ENCODE measurements at places on chromosomes 1 and 21.
A peak's percentile ranks its signal among the peaks of the same experiment; 100 is the strongest.

DNA sequence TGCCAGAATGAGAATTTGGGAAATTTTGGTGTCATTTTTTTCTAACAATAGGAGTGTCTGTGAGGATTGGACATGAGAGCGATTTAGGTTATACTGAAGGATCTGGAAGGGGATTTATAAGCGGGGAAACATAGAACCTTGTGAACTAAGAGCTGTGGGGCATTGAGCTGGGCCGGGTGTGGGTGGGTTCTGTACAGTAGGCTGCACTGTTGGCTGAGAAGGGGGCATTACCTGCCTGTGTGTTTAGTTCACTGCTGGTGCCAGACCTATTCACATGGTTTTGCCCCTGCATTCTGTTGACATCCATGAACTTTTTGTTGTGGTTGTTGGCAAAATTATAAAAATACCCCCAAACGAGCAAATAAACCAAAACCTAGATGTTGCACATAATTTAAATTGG, 8.8 kb downstream of the PBX1 start:
- no peak for DNase-seq

DNA sequence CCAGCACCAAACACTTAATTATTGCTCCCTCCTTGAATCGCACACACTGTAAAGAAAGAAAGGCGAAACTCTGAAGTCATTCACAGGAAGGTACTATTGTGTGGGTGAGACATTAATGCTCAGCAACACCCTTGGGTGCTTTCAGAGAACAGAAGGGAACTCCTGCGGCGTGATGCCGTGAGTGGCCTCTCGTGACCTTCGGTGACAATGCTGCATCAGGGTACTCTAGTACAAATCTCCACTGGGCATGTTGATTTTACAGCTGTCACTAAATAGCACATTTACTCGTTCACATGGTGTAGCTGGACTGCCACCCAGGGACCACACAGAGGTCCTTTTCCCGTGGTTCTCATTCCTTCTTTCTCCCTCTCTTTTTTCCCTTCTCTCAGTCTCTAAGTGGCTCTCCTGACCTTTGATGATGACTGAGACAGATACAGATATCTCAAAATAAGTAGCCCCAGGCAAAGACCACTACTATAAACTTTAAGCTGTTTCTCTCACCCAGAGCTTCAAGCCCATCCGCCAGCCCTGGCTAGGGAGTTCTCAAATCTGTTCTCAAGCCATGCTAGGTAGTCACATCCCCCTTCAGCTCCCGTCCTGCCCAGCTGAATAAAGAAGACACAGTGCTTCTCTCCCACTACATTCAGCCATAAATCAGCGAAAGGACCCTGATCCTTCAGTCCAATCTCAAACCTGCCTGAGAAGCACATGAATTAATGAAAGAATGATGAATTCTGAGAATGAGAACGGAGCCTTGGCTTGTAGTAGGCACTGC, 223.4 kb upstream of the FMN2 start:
- DNase-seq = no peak

GRCh38 chr1:172600615-172601014, 58.3 kb upstream of the FASLG start:
- DNase-seq = no peak

DNA sequence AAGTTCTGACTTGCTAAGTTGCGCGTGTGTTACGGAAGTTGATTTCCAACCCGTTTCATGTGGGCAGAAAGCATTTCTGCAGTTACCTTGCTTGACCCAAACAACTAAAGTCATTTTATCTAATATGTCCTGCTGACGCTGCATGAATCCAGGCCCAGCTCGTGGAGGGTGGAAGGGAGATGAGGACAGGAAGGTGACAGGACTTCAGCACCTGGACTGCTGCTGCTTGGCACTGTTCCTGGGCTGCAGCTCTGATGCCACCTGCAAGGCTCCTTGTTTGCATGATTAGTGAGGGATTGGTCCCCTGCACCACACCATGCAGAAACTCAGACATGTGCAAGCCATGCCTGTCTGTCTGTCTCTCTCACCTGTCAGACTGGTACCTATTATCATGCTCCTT, 198.4 kb downstream of the PRDM2 start:
- no peak for DNase-seq

DNA sequence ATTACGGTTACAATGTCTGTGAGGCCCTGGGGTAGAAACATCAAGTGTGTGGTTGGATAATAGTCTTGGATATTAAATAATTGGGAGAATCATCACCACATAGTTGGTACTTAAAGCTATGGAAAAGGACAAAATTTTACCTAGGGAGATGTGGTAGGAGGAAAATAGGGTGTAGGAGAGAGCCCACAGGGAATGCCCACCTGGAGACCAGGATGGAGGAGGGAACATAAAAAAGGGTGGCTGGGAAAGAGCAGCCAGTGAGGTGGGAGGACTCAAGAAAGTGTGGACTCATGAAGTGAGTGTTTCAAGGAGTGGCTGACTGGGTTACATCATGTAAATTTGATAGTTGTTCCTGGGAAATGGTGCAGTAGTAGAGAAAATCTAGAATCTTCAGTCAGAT, 3.0 kb upstream of the SOX13 start:
- DNase-seq = no peak

DNA sequence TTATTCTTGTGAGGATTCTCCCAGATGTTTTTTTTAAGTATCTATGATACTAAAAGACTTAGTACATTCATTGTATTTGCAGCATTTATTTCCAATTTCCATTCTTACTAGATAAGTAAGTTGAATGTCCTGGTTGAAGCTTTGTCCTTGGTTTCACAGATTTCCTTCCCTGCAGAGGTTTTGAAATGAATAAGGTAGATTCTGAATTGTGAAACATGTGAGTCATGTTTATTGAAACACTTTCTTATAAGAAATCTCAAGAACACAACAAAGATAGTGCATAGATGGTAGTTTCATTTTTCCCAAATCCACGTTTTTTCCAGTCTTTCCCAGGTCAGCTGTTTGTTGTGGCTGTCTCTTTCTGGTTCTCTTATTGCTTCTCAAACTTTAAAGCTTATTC, 24.8 kb downstream of the GABPA start:
- no peak for DNase-seq

- DNase-seq = no peak
Observed at GRCh38 chr1:8239306-8240023, 78.4 kb upstream of the SLC45A1 start.

GRCh38 chr21:14358775-14359174, 24.2 kb downstream of the HSPA13 start:
- DNase-seq = no peak

- DNase-seq = no peak
Observed at GRCh38 chr1:42000766-42001165, 82.0 kb upstream of the HIVEP3 start.

- no peak for DNase-seq
Observed at GRCh38 chr1:189866606-189867005, 611.1 kb downstream of the BRINP3 start.

DNA sequence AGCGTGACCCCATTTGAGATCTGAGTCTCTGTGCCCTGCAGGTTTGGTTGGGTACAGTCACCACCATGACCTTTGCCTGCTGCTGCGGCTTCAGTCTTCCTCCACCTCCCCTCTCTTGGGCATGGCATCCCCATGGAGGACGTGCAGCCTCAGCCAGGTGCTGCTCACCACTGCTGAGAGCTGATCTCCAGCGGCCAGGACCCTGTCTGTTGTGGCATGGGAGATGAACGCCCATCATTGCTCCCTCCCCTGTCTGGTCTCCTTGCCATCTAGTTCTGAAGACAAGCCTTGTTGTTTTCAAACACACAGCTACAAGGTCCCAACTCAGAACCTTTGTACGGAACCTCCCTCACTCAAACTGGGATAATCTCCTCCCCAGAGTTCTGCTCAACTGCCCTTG, 19.2 kb upstream of the PKP1 start:
- DNase-seq = no peak

GRCh38 chr1:157628773-157629172, 30.9 kb upstream of the FCRL4 start:
- DNase-seq = no peak

- DNase-seq = peak; percentile 71
Observed at GRCh38 chr1:1157426-1157913, 16.2 kb upstream of the TTLL10 start.

DNA sequence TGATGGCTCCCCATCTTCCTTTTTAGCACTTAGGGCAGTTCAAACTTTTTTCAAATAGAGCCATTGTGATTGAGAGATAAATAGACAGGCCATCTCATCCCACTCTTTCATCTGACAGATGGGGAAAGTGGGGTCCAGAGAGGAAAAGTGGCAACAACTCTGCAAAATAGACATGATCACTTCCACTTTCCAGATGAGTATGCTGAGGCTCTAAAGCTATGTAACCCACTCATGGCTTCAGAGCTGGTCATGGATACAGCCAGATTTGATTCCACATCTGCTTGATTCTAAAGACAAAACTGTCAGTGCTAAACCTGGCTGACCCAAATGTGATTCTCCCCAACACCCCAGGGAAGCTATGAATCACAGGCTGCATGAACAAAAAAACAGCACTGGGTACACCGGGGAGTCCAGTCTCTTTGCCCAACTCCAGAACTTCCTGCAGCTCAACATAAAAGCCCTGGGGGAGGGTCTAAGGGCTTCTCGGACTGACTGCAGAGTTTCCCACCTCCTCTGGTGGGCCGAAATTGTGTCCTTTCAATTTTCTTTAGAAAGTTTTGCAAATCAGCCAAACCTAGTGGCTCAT, 59.3 kb downstream of the PLPP3 start:
- no peak for DNase-seq

DNA sequence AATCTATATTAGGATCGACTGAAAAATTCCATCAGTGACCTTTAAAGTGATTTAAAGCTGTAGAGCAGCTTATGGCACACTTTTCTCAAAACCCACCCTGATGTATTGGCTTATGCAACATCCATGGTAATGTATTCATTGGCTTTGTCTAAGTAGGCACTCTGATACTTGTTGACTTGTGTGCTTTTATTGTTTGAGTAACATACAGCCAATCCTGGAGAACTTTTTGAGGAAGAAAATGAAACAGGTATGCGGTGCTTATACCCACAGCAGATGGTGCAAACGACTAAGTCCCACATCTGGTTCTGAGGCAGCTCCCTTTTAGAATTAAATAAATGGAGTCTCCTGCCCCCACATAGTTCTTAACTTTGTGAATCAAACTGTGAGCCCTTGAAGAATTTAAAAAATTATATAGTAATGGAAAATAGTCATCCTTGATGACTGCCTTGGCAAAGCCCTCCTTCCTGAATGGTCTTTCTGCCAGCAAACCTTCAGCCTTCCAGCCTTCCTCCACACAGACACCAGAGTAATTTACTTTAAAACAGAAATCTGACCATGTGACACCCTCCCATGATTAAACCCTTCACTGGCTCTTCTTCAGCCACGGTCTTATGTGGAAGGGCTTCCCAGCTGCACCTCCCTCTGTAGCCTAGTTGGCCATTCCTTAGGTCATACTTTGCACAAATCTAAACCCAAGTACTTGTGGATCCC, 116.0 kb downstream of the BCAR3 start:
- DNase-seq = no peak

GRCh38 chr1:222229672-222230312, 318.1 kb downstream of the HHIPL2 start:
- no peak for DNase-seq

DNA sequence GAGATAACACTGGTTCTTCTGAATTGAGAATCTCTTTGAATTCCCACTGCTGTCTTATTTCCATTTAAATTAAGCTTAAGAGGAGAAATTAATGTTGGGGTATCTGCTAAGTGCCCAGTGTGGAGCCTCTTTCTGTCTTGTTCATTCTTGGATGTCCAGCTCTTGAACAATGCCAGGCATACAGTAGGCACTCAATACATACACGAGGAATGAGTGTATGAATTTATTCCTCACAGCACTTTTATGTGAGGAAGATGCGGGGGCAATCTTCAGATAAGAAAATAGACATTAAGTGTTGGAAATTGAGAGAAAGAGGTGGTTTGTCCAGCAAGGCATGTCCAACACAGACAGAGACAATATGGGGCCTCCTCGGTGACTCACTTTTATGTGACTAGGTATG, 11.8 kb upstream of the ATF3 start:
- DNase-seq = no peak

GRCh38 chr1:45477646-45478045, 13.3 kb downstream of the TESK2 start:
- DNase-seq = no peak

- DNase-seq = peak; percentile 62
Observed at GRCh38 chr21:17688912-17689874, 76.5 kb upstream of the BTG3 start.

DNA sequence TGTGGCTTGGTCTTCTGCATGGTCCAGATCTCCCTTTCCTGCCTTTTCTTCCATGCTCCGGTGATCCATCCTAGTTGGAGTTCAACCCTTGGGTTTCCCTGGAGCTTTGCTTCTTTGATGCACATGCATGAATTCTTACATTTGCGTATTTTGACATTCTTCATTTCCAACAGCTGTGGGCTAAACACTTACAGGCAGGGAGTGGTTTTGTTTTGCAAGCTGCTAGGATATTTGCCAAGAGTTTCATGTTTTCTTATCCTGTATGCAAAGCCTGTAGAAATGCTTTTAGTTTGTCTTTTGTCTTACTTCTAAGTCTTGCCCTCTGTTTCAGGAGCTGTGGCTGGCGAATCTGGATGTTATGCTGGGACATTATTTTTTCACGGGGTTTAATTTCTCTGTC, 90.3 kb upstream of the PAXBP1 start:
- no peak for DNase-seq

Data from activated naive CD8-positive, alpha-beta T cell treated with anti-CD3 and anti-CD28 coated beads, Interleukin-2, amount 10 ng/mL, durations not matched to agents 7 days and 5 days (primary cell).